Myocyte (in vitro differentiated cells): ENCODE measurements at places on chromosomes 16 and 17. TPM values are rescaled to one million over a fixed set of nuclear protein-coding genes. Genes with fewer than 3 reads are reported as not detected.

Gene CCL4L2
- not detected in 2 replicates for total RNA-seq

Gene PDP2
- 3.5 and 4.6 TPM in 2 replicates for total RNA-seq

Gene C16orf74
- total RNA-seq, result 0.16 TPM in 1 of 2 replicates, not detected in the other

Gene GLIS2
- 3.3 and 4.5 TPM in 2 replicates for total RNA-seq

Gene TMEM114
- total RNA-seq, result not detected in 2 replicates

Gene RPRML
- 1.3 and 2.5 TPM in 2 replicates for total RNA-seq

Gene KIF2B
- total RNA-seq, result not detected in 2 replicates

Gene ADCY9
- 28.4 and 31.7 TPM in 2 replicates for total RNA-seq

Gene HOXB5
- 0.42 and 0.80 TPM in 2 replicates for total RNA-seq

Gene CD7
- 1.4 TPM in 1 of 2 replicates, not detected in the other for total RNA-seq

Gene OR3A3
- not detected in 2 replicates for total RNA-seq

Gene MGAT5B
- total RNA-seq, result 0.11 TPM in 1 of 2 replicates, not detected in the other

Gene TBC1D28
- total RNA-seq, result not detected in 2 replicates

Gene AANAT
- total RNA-seq, result not detected in 2 replicates

Gene SMIM5
- total RNA-seq, result 1.8 and 4.4 TPM in 2 replicates

Gene CMTM1
- total RNA-seq, result 0.52 and 1.4 TPM in 2 replicates

Gene TLCD3A
- total RNA-seq, result 10.2 and 11.3 TPM in 2 replicates

Gene CD300LB
- total RNA-seq, result not detected in 2 replicates

Gene TVP23C
- 6.7 and 8.4 TPM in 2 replicates for total RNA-seq

DNA sequence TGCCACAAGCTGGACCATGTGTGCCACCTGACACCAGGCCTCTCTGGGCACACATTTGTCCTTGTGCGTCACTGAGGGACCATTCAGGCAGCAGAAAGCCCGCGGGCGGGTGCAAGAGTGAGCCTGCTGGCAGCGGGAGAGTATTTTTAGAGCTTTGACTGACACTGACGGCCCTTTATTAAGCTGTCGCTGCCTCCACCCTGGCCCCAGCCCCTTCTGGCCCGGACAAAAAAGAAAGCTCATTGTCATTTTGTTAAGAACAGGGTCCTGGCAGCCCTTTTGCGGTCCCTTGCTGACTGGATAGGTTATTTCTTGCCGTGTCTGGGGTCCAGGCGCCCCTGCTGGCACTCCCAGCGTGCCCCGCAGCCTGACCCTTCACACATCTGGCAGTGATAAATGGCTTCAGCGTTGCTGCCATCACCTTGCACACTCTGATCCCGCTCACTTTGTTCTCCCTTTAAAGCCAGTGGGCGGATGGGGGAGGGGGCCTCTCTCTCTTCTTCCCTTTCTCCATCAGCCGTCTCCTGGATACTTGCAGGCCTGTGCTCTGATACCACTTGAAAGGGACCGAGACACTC lies 78.4 kb upstream of the NKD1 start:
- peak; percentile 15 for DNase-seq

- no peak for DNase-seq
Measured at GRCh38 chr16:31201582-31202413, 762 bp downstream of the PYCARD start.

- DNase-seq, result no peak
Measured at GRCh38 chr16:81921085-81921814, 90.0 kb downstream of the SDR42E1 start.

GRCh38 chr17:48545539-48545938 lies 630 bp upstream of the HOXB2 start:
- no peak for DNase-seq

- DNase-seq, result no peak
Measured at GRCh38 chr16:1057252-1057932, 15.2 kb upstream of the SSTR5 start.

DNA sequence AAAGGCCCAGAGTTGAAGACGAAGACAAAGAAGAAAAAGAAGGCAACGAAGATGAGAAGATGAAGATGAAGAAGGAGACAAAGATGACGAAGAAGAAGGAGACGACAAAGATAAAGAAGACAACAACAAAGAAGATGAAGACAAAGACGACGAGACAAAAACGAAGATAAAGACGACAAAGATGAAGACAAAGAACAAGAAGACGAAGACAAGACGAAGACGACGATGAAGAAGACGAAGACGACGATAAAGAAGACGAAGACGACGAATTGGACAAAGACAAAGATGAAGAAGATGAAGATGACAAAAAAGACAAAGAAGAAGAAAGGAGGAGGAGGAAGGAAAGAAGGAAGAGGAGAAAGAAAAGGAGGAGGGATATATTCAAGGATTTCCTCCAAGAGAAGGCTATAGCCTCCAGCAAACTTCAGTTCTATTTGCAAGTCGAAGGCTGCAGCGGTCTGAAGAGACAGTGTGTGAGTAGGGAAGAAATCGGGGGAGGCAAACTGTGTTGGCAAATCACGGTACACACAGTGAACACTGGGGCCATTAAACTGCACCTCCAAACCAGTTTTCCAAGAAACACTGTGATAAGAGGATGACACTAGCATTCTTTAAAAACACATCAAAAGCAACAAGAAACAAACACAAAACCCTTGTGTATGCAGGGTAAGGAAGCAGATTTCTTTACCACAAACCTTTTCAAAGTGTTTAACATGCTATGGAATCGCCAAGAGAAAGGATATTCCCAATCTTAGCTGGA lies 40.5 kb downstream of the MARF1 start:
- no peak for DNase-seq

GRCh38 chr16:29862383-29862883 lies 593 bp downstream of the CDIPT start:
- peak; percentile 35 for DNase-seq

GRCh38 chr17:45143767-45144198 lies 4.5 kb upstream of the HEXIM1 start:
- DNase-seq, result no peak

DNA sequence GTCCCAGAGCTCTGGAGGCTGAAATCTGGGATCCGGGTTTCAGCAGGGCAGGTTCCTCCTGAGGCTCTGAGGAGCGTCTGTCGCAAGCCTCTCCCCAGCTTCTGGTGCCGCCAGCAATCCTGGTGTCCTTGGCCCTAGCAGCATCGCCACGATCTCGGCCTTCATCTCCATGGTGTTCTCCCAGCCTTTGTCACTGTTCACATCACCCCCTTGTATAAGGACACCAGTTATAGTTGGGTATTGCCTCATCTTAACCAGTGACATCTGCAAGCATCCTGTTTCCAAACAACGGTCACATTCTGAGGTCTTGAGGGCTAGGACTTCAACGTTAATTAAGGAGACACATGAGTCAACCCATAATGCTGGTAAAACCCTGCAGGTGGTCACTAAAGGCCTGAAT lies 2.8 kb upstream of the PPP1R27 start:
- peak; percentile 96 for DNase-seq

GRCh38 chr16:88063211-88063773 lies 112.1 kb downstream of the BANP start:
- peak; percentile 53 for DNase-seq

GRCh38 chr17:82188001-82188961 lies 24.4 kb downstream of the CCDC57 start:
- DNase-seq, result no peak

GRCh38 chr17:36592316-36592715 lies 637 bp downstream of the DHRS11 start:
- peak; percentile 24 for DNase-seq

- no peak for DNase-seq
Measured at GRCh38 chr16:66271074-66272060, 95.1 kb upstream of the CDH5 start.

DNA sequence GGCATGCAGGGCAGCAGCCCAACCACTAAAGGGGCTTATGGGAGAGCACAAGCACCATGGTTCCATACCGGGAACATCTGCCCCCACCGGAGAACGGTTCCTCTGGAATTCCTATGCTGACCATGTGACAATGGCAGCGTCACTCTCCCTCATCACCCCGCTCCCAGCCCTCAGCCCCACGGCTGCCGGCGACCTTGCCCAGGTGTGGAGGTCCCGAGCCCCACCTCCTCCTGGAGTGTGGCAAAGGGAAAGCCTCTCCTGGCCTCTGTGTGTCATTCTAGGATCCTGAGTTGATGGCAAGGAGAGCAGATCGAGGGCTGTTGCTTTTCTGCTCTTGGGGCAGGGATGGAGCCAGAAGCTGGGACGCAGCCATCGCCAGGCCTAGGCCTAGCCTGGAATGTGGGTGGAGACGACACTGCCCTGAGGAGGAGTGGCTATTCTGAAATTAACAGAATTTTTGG lies 17.8 kb upstream of the RNPS1 start:
- DNase-seq, result no peak

- no peak for DNase-seq
Measured at GRCh38 chr16:5916711-5917191, 819.2 kb upstream of the EEF2KMT start.

- no peak for DNase-seq
Measured at GRCh38 chr16:5541356-5541755, 443.8 kb upstream of the EEF2KMT start.

GRCh38 chr17:36752096-36752888 lies 150.9 kb downstream of the MRM1 start:
- no peak for DNase-seq

GRCh38 chr17:40093580-40094201 lies 6.7 kb downstream of the NR1D1 start:
- peak; percentile 77 for DNase-seq

DNA sequence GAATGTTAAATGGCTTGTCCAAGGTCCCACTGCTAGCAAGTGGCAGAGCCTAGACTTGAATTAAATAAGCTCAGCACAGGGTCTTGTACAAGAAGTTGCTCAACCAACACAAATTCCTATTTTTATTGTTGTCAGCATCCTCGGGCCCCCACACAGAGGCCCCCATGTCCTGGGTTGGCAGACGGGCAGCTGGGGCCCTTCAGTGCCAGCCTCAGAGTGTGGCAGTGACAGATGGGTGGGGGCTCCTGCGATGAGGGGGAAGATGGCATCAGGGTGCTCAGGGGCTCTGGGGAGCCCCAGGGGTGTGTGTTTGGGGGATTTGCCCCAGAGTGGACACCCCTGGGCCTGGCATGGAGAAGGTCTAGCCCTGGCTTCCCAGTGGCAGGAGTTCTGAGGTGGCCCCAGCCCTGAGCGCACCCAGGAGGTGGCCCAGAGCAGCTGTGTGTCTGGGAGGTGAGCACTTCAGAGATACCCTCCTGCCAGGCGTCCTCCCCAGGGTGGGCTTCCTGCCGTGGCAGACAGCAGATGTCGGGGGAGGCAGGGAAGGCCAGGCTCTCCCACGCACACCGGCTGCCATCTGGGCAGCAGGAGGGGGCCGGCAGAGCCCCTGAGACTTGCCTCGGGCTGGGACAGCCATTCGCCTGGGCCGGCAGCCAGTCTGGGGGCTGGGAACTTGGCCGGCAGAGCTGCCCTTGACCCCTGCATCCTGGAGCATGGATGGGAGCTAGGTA lies 150.8 kb downstream of the C16orf78 start:
- no peak for DNase-seq

- no peak for DNase-seq
Measured at GRCh38 chr16:25605381-25605780, 86.4 kb upstream of the HS3ST4 start.

- no peak for DNase-seq
Measured at GRCh38 chr17:39231091-39231561, 5.4 kb upstream of the STAC2 start.

DNA sequence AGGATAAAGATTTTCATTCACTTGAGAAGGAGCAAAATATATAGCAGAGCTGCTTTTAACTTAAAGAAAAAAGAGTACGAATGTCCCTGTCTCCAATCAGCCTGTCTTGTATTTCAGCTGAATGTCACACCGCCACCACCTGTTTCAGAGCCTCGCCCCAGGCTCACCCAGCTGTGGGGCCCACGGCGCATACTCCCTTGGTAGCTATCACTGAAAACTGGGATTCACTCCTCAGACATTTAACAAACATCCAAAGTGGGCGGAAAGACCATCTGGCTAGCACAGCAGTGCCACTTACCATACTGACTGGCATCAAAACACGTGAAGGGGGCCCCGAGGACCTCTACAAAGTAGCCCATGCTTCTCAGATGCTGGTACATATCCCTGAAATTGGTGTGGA lies 25.4 kb upstream of the SLC38A8 start:
- peak; percentile 46 for DNase-seq

GRCh38 chr17:48571024-48571818 lies 6.9 kb downstream of the HOXB4 start:
- DNase-seq, result no peak

GRCh38 chr17:73390851-73391250 lies 79.0 kb upstream of the CDC42EP4 start:
- DNase-seq, result no peak

DNA sequence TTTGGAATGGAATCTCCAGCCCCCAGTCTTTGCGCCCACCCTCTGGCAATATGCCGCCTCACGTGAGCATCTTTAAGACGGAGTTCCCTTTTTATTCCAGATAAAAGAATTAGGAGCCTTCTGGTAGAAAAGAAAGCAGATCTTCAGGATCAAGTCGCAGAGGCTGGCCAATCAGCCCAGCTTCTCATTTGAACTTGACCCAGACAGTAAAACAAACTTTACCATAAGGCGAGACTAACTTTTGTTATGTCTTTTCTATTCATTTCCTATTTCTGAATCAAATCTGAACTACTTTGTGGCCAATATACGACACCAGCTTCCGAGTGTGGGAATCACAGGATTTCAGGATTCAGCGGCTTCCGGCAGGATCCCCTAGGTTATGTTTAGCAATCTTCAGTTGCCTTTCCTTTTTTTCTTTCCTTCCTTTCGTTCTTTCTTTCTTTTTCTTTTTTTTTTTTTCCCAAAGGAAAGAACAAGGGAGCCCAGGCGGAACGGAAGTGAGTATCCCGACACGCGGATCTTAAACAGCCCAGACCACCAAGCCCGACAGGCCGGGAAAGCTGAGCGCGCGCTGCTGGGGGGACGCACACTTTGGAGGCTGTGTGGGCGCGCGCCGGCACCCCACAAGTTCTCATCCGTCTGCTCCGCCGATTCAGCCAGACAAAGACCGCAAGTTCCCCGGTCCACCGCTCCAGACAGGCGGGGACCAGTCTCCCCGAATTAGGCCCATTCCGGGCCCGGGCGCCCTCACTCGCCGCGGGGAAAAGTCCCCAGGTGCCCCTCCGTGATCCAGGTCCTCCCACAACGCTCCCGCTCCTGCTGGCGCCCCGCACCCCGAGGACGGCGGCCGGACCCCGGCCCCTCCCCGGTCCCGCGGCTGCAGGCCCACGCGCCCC lies 633 bp downstream of the TBC1D16 start:
- peak; percentile 51 for DNase-seq

- DNase-seq, result no peak
Measured at GRCh38 chr17:70976447-70976846, 807.1 kb downstream of the KCNJ2 start.

- DNase-seq, result peak; percentile 81
Measured at GRCh38 chr17:17919169-17920107, 52.8 kb downstream of the TOM1L2 start.

DNA sequence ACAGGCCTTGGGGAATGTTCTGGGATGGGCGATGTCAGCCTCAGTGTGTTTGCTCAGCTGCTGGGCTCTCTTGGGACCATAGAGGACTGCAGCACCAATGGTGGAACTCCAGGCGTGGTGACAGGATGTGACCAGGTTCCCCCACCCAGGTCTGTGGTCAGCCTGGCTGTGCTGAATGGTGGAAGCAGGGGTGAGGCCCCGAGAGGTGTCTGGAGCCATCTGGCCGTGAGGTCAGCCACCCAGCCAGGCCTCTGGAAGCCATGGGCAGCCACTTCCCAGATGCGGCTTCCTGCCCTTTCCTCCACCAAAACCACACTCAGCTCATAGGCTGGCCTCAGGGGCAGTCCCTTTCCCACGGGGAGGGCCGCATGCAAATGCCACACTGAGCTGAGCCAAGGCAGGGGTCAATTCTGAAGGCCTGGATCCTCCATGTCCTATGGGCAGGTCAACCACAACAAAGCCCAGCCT lies 7.8 kb upstream of the MAPK7 start:
- DNase-seq, result peak; percentile 98

GRCh38 chr16:63287401-63287800 lies 1251.2 kb upstream of the CDH8 start:
- DNase-seq, result no peak
